RWPE2 (cell line): ENCODE measurements at places on chromosomes 5 and 9.

DNA sequence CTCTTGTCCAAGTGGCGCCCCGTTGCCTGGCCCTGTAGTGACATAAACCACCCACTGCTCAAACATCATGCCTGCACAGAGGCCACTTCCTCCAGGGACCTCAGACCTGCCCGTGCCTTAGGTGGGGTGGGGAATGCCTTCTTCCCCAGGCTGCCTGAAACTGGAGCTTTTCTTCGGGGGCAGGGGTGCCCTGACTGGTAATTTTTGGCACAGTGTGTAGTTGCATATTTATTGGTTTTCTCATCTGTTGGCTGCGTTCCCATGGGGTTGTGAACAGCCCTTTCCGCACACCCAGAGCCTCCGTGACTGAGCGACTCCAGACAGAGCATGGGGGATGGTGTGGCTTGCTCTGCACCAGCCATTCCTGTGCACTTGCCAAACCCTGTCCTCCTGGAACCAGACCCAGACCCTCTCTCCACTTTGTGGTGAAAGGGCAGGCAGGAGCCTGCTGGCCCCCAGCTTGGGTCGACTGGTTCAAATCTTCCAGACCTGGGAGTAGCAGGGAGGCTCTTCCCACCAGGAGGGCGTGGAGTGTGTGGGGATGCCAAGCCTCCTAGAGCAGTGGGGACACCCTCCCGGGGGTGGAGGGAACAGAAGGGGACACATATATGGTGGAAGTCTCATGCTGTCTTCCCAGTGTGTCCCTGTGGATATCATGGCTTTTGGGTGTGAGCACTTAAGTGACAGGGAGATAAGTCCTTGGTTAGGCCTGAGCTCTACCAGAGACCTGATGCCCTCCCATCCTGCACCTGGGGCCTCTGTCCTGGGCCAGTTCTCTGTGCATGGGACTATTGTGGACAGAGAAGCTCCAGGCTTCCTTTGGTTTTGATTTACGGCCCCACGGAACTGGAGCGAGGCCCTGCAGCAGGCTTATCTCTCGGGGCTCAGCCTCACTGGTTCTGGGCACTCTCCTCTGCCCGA is 39.6 kb downstream of the WNK2 start:
- DNase-seq, result peak; percentile 94

- DNase-seq, result no peak
These were observed 589.1 kb upstream of the ADAMTS16 start for GRCh38 chr5:4551034-4551433.

DNA sequence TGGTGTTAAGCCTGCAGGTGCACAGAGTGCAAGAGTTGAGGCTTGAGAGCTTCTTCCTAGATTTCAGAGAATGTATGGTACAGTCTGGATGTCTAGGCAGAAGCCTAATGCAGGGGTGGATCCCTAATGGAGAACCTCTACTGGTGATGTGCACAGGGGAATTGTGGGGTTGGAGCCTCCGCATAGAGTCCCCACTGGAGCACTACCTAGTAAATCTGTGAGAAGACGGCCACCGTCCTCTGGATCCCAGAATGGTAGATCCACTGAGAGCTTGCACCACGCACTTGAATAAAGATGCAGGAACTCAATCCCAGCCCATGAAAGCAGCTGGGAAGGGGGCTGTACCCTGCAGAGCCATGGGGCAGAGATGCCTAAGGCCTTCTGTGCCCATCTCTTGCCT is 699.4 kb upstream of the FAM174A start:
- no peak for DNase-seq

- DNase-seq, result no peak
These were observed 519.3 kb downstream of the ISL1 start for GRCh38 chr5:51902512-51902911.

- DNase-seq, result no peak
These were observed 14.4 kb downstream of the ADAMTS19 start for GRCh38 chr5:129474544-129474943.

- DNase-seq, result no peak
These were observed 17.4 kb downstream of the FGF18 start for GRCh38 chr5:171436804-171437285.

GRCh38 chr5:143791848-143792731 is 19.9 kb upstream of the HMHB1 start:
- DNase-seq, result no peak

DNA sequence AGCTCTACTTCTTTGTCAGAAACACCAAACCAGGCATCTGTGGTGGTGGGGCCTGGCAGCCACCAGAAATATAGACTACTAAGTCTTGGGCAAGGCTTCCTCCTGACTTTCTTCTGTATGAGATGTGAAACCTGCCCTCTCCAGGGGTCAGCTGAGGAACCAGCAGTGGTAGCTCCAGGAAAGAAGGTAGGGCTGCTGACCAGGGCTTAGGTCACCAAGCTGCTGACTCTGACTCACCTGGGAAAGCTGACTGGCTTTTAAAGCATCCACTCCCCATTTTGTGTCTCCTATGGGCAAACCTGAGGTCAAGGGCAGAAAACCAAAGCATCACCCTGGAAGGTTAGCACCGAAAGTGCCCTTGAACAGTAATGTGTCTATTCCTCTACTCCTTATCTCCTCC is 10.4 kb upstream of the SH3TC2 start:
- no peak for DNase-seq
